ENCODE measurements at places on chromosomes 12 and 14. TPM values are rescaled to one million over a fixed set of nuclear protein-coding genes. Genes with fewer than 3 reads are reported as not detected.

Gene LRRC43
- not detected for total RNA-seq

Gene CDK2
- 10.7 TPM for total RNA-seq

Gene CLEC1B
- not detected for total RNA-seq

Gene KRT71
- total RNA-seq, result not detected

Gene RERGL
- total RNA-seq, result not detected

Gene CLEC14A
- 24.9 TPM for total RNA-seq

Gene TMPRSS12
- total RNA-seq, result not detected

Gene DDN
- not detected for total RNA-seq

Gene PTGDR
- not detected for total RNA-seq

Gene NDRG2
- total RNA-seq, result 115 TPM

Gene PIWIL1
- total RNA-seq, result not detected

Gene C12orf54
- total RNA-seq, result not detected

Gene KRT74
- total RNA-seq, result not detected

Gene DIO3
- total RNA-seq, result 1.8 TPM
